CD4-positive, alpha-beta T cell treated with Interleukin-6 at 100 ng/mL for 8 hours (primary cell): ENCODE measurements at places on chromosomes 5 and 9.

DNA sequence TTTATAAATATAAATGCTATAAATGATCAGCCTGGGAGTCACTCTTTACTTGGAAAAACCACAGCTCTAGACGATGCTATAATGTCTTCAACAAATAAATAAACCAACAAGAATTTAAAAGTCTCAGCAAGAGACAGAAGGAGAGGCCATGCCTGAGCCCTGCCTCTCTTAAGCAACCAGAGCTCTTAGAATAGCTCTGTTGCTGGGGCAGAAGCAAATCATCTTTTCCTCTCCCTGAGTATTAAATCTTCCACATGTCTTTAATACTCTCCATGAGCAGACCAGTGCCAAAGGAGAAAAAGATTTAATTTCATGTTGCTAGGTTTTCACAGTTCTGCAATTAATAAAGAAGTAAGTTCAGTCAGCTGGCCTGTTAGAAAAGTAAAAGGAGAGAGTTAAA is 408.0 kb upstream of the SLC30A5 start:
- DNase-seq, result no peak

- no peak for DNase-seq
These were observed 50.8 kb downstream of the ERAP1 start for GRCh38 chr5:96756985-96757384.

GRCh38 chr5:77101298-77101697 is 14.2 kb upstream of the ZBED3 start:
- no peak for DNase-seq

GRCh38 chr5:138148811-138149210 is 9.6 kb upstream of the NME5 start:
- no peak for DNase-seq

GRCh38 chr9:97900103-97900737 is 22.1 kb downstream of the TRMO start:
- no peak for DNase-seq

GRCh38 chr5:40524677-40525076 is 155.0 kb upstream of the PTGER4 start:
- DNase-seq, result no peak

- no peak for DNase-seq
These were observed 985 bp upstream of the WDR38 start for GRCh38 chr9:124852121-124852828.

GRCh38 chr5:29379619-29380018 is 1813.9 kb upstream of the CDH6 start:
- no peak for DNase-seq

DNA sequence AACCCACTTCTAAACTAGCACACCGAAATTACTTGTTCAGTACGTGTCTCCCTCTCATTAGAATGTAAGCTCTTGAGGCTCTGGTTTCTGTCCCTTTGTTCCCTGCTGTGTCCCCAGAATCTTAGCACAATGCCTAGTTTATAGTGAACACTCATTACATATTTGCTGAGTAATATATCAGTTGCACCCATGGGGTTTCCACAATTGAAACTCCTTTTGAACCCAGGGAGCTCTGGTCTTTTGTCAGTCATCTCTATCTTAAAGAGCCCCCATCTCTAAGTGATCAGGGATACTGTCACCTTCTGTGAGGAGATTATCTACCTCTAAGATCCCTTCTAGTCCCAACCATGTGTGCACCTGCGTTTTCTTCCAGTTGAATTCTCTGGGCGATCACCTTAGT is 12.8 kb downstream of the CAMK4 start:
- DNase-seq, result no peak

- DNase-seq, result no peak
These were observed 90.3 kb upstream of the IQGAP2 start for GRCh38 chr5:76312783-76313182.

GRCh38 chr9:109012876-109013678 is at the start of gene CTNNAL1:
CTNNAL1 (minus strand) TSS chr9:109013499; CDS start chr9:109013442, 57 bp downstream.
- DNase-seq, result peak; percentile 89

DNA sequence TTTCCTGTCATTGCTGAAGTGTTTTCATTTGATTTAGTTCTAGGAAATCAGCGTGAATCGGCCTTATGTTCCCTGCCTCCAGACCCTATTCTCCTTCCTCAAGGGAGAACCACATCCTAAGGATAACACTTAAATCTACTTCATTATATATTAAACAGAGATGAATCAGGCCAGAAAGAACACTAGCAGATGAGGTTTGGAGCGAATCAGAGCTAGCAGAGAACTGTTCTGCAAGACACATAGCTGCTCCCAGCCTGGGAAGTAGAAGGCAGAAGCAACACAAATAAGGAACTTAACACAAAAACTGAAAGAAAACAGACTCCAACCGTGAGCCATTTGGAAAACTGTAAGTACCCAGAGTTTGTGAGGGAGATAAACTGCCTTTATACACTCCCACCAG is 718.2 kb downstream of the SEMA5A start:
- DNase-seq, result no peak

- peak; percentile 15 for DNase-seq
These were observed 1.6 kb downstream of the ANXA6 start for GRCh38 chr5:151155775-151156506.

GRCh38 chr5:916441-917293 is 24.0 kb downstream of the TRIP13 start:
- no peak for DNase-seq

DNA sequence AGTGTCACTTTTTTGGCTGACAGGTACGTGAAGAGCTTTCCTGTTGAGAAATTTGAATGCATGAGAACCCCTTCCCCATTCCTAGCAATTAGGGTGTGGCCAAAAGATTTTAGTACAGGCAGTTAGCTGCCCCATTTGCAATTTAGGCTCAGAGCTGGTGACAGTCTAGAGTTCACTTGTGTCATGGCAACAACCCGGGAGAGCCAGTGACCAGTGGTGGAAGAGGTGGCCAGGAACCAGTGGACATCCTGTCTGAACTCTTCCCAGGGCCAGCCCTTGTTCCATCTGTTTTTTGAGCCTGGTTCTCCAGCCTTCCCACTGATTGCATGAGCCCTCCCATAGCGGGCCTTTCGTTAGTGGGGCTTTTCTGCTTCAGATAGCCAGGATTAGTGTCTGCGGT is 2.5 kb upstream of the NEUROG1 start:
- no peak for DNase-seq

DNA sequence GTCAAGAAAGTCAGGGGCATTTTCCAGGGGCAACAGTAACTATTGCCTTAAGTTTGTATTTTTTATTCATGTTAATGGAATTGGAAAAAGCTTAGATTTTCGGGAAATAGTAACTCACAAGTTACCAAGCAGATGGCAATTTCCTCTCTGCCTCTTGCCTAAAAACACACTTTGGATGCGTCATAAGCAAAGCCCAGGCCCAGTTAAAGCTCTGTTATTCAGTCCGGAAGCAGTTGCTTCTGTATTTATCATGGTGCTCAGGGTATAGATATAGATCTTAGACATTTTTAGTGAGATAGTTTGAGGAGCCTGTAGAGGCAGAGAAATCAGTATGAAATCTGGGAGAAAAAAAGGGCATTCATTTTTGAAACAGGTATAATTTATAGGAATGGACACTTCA is 260.3 kb upstream of the TNC start:
- no peak for DNase-seq

DNA sequence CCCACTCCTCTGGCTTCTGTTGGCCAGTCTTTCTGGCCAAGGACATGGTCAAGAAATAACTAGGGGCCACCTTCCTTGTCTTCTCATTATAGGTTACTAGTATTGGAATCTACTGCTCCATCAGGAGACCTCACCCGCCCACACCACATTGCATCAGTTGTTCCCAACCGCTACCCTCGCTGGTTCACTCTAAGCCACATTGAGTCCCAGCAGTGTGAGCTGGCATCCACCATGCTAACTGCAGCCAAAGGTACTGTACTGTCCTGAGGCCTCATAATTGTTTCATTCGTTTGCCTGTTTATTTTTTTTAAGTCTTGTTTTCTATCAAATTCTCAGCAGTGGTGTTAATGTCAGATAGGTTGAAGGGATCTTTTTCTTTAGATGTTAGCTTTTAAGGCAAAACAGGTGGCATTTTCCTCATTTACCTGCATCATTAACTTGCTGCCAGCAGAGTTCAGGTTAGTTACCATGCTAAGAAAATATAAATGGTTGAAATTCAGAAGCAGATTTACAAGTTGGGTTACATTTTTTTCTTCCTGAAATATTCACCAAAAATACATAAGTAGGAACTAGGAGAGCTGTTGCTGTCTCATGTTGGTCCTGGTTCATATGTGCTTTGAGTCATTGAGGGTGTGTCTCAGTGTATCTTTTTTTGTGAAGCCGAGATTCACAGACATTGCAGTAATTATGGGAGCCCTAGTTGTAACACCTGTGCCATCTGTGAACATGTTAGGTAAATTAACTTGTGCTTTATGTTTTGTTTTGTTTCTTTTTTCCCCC is 206.9 kb downstream of the ZSWIM6 start:
- no peak for DNase-seq

GRCh38 chr9:35832814-35833213 is 3.8 kb downstream of the TMEM8B start:
- DNase-seq, result no peak

GRCh38 chr5:59685793-59686192 is 207.7 kb downstream of the PDE4D start:
- no peak for DNase-seq

- no peak for DNase-seq
These were observed 155.1 kb upstream of the WWC1 start for GRCh38 chr5:168136340-168136739.

- DNase-seq, result peak; percentile 55
These were observed 8.5 kb downstream of the GIN1 start for GRCh38 chr5:103111468-103111867.

- DNase-seq, result no peak
These were observed 21.6 kb upstream of the ANXA1 start for GRCh38 chr9:73129941-73130685.

DNA sequence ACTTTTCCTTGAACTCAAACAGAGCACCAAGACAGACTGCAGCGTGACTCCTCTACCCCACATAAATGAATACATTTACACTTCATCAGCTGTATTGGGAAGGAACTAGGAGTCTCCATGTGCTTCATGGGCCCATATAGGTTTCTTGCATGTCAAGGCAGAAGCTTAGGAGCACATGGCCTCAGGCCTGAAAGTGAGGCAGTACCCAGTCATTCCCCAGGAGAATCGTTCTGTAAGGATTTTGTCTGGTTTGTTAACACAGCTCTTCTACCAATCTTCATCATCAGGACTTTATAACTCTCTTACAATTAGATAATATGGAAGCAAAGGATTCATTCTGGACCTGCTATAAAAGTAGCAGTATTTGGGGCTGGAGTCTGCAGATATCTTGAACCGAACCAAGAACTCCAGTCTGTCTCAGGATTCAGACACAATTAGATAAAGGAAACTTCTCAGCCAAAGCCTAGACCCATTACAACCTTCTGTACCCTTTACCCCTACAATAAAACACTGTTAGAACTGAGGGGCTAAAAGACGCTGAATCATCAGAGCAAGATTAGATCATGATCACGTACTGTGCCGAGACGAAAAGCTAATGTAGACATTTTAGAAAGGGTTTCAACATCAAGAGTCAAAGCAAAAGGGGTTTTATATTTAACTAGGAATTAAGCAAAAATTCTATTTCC is 385.5 kb upstream of the SLC30A5 start:
- DNase-seq, result no peak

- DNase-seq, result no peak
These were observed 3.4 kb downstream of the SARDH start for GRCh38 chr9:133734590-133735414.

DNA sequence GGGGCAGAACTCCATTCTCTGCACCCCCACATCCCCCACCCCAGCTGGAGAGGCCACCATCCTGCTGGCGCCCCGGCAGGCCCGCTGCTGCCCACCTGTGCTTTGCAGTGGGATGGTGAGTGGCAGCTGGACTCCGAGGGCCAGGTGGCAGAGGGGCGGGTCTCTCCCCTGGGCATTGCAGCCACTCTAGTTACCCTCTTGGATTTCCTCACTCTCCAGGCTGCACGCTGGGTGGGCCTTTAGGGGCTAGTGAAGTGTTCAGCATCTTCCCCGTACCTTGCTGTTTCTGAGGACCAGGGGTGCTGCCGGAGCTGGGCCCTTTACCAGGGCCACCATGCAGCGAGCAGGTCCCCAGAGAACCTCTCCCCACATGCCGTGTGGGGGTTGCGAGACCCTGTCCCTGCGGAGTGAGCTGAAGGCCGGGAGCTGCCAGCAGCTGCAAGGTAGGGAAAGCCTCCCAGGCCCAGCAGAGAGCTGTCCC is 88.4 kb upstream of the SH3PXD2B start:
- DNase-seq, result no peak

DNA sequence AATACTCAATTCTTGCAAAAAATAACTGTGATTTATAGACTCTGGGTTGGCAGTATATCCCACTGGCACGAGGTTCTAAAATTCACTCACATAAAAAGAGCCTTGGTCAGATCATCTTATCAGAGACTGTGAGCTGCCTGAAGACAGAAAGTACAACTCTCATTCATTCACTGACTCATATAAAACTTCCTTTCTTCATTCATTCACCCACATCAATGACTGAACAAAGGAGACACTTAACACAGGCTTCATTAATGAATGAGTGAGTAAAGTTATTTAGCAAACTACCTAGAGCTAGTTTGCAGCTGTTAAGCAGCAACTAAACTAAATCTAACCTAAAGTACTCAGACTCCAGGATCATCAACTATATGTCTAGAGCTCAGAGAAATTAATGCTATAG is 214.7 kb downstream of the DENND1A start:
- no peak for DNase-seq

DNA sequence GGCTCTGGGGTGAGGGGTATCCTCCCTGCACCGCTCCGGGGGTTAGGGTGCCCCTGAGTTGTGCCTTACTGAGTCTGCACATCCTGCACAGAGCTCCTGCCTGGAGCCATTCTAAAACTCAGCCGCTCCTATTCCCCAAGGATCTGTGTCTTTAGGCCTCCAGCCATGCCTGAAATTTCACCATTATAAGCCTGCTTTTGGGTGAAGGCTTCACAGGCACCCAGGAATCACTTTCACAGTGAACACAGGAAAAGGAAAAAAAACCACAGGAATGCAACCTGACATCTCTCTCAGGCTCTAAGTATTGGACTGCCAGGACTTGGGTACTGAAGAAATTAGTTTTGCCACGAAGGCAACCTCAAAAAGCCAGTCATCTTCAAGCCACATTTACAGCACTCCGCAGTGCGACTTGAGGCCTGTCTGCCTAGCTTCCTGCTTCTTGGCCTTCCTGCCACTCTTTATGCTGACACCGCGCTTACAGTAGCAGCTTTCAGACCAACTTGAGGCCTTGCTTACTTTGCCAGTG is 30.9 kb downstream of the GALNT10 start:
- peak; percentile 72 for DNase-seq

DNA sequence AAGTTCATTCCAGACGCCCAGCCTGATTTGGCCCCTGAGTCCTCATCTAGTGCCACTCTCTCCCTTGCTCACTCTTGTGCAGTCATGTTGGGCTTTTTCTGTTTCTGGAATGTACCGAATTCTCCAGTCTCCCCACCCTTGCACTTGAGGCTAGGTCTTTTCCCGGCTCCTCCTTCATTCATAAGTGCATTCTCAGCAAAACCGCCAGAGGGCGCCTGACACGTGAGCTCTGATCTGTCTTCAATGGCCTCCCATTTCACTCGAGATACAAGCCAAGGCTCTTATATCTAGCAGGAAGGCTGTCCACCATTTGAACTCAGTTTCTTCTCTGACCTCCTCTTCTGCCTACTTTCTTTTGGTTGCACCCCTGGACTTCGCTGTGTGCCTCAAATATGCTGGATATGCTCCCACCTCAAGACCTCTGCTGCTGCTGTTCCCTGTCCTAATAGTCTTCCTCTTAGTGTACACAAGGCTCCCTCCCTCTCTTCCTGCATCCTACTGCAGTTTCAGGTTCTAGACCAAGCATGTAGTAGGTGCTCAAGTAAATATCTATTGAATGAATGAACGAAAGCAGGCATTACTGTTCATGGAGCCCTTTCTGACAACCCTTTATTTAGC is 568.1 kb upstream of the WWC1 start:
- peak; percentile 29 for DNase-seq

GRCh38 chr5:8828596-8829322 is 717.1 kb downstream of the SEMA5A start:
- no peak for DNase-seq
